Muscle of arm (tissue), 14 donors: ENCODE measurements at places on chromosomes 5 and 9. TPM values are rescaled to one million over a fixed set of nuclear protein-coding genes. Genes with fewer than 3 reads are reported as not detected.

DNA sequence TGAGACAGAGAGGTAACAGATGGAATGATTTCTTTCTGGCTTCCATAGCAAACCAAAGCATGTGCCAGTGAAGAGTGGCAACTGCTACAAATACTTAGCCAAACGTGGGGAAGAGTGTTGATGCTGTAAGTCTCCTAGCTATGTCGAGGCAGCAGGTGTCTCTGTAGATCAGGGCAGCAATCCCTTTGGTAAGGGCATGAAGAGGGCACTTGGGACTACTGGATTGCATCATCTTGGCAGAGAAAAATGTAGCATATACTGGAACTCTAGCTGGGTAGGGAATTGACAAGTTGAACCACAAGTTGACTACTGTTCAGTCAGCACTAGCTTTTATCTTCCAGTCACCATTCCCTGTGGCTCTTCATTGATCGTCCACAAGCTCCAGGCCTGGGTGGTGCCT, 75.8 kb downstream of the GHR start:
- DNase-seq: no peak

GRCh38 chr9:70411121-70411929, 3.1 kb downstream of the KLF9 start:
- DNase-seq: no peak

- DNase-seq: no peak
Observed at GRCh38 chr9:98199388-98200033, 7.1 kb upstream of the CORO2A start.

The CDH9 gene
- polyA plus RNA-seq: not detected

The KCNMB1 gene
- 0.45 TPM for polyA plus RNA-seq

The RASGRF2 gene
- 1.2 TPM for polyA plus RNA-seq

GRCh38 chr9:4313144-4313543, 13.3 kb upstream of the GLIS3 start:
- DNase-seq: no peak

DNA sequence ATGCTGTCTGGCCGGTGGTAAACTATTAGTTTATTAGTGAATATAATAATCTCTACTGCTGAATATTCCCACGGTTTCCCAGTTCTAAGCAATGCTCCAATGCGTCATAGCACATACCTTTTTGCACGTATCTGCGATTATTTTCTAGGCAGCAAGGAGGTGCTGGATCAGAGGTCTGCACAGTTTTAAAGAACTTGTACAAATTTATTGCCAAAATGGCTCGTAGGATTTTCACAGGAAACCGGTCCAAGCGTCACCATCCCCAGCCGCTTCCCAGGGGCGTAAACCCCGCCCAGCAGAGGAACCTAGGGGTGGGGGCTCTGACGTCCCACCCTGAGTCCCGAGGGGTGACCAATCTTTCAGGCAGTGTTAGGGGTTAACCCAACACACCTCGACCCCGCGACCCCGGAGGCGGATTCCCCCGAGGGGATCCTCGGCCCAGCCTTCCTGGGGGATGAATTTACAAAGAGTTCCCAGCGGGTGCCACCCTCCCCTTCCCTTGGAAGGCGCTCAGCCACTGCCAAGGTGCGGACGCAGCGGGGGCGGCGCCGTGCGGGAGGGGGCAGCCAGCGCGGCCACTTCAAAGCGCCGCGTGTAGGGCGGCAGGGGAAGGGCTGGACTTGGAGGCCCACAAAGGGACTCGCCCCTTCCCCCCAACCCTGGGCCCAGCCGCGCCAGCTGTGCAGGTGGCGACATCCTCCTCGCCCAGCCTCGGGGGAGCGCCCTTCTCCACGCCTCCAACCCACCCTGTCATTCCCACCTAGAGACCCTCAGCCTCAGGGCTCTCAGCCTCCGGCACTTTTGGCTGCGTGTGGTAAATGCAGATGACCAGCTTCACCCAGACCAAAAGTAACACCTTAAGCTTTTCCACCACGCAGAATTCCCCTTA, 43.5 kb upstream of the TCF7 start:
- DNase-seq: no peak

- DNase-seq: no peak
Observed at GRCh38 chr5:177984584-177985206, 11.3 kb downstream of the PROP1 start.

DNA sequence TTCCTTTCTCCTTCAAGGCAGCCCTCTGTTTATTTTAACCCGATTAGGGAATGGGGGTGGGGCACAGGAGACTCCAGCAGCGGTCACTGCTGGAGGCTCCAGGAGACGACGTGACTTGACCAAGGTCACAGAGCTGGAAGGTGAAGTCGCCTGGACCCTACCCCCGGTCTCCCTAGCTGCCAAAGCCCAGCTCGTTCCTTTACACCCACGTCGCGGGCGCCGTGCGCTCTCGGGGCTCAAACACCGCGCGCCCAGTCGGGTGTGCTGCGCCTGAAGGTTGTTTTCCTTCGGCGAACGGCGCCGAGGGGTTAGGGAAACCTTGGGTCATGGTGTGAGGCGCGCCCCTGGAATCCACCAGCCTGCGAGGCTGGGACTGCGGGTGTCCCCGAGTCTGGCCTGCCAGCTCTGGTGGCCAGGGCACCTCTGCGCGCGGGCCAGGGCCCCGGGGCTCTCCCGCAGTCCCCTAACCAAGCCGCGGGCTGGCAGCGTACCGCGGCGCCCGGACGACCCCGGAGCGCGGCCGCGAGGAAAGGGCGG, 747 bp upstream of the UNC5A start:
- no peak for DNase-seq

GRCh38 chr5:172525996-172526360, 71.7 kb upstream of the SH3PXD2B start:
- DNase-seq: no peak

The CDC42SE2 gene
- 26.0 TPM for polyA plus RNA-seq

- no peak for DNase-seq
Observed at GRCh38 chr5:140925806-140926442, at the start of gene PCDHAC1. PCDHAC1 (plus strand) TSS chr5:140926299; CDS start chr5:140926893, 594 bp downstream.

The SCGB3A2 gene
- polyA plus RNA-seq: not detected

DNA sequence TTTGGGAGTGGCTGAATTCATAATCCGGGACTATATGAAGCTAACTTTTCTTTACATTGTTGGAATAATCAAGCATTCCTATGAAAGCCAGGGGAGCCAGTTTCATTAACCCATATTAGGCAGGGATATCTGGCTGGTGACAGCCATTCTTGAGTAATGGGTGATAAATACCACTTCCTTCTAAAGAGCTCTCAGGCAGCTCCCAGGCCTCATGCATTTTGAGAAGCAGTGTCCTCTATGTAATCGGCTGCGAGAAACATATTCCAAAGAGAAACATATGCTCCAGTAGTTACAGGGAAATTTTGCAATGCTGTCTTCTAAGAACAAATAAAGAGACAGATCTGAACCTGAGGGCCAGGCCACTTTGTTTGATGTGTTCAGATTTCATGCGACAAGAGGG, 83.1 kb downstream of the MSX2 start:
- DNase-seq: no peak

The CBY3 gene
- polyA plus RNA-seq: not detected

GRCh38 chr5:15966651-15967050, 212.9 kb downstream of the MARCHF11 start:
- DNase-seq: no peak

The NIPAL4 gene
- 0.14 TPM for polyA plus RNA-seq

DNA sequence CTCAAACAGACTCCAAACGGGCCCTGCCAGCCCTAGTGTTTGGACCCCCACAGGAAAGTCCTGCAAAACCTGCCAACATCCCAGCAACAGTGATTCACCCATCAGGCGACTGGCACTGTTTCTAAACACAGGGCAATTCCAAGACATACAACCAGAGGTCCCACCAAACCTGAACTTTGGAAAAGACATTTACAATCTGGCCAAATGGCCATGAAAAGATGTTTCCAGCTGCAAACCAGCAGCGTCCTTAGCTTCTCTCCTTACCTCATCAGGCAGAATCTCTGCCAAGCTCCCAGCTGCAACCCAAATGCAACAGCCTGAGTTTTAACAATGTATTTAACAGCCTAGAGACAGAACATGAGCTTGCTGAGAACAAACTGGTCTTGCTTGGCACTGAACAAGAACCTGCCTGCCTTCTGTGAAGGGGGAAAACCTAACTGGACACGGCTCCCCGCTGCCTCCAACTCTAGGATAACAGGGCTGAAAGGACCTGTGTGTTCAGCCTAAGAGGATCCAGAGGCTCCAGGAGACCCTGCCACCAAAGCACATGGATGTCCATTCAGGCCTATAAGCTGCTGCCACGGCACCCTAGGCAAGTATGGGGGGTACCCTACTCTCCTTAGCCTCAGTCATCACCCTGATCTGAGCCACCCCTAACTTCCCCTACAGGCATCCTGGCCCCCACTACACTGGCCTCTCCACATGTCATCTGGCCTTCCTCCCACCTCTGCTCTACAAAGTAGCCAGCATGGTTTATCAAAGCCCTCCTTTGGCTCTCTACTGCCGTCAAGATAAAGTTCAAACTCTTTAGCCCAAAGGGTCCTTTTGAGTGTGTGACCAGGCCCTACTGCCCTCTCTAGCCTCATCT, 5.6 kb downstream of the P4HA2 start:
- peak; percentile 95 for DNase-seq

The RANBP3L gene
- polyA plus RNA-seq: 0.47 TPM

- DNase-seq: no peak
Observed at GRCh38 chr5:132302413-132302812, 8.2 kb downstream of the SLC22A4 start.

The DNAJC18 gene
- 27.5 TPM for polyA plus RNA-seq

DNA sequence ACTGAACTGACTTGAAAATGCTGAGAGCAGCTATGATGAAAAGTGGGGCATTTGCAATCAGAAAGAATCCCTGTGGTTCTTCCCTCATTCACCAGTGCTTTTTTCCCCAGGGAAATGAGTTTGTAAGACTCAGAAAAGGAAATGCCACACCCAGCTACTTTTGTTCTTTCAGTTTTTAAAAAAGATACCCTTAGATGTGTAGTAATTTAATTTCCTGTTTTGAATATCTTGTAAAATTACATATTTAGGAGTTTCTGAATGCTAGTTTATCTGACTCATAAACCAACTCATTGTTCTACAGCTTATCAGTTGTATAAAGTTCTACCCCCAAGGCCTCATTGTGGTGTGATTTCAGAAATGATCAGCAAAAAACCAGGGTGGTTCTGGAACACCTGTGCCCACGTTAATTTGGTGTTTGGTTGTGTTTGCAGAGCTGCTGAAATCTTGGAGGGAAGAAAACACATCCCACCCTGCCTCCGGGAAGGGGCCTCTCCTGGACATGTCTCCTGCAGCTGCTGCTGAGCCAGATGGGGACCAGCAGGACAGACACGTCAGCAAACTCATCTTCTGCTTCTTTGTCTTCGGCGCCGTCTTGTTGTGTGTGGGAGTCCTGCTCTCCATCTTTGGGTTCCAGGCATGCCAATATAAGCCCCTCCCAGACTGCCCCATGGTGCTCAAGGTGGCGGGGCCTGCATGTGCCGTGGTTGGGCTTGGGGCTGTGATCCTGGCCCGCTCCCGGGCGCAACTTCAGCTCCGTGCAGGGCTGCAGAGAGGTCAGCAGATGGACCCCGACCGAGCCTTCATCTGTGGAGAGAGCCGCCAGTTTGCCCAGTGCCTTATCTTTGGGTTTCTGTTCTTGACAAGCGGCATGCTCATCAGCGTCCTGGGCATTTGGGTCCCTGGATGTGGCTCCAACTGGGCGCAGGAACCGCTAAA, 2.8 kb downstream of the TMEM171 start:
- no peak for DNase-seq

DNA sequence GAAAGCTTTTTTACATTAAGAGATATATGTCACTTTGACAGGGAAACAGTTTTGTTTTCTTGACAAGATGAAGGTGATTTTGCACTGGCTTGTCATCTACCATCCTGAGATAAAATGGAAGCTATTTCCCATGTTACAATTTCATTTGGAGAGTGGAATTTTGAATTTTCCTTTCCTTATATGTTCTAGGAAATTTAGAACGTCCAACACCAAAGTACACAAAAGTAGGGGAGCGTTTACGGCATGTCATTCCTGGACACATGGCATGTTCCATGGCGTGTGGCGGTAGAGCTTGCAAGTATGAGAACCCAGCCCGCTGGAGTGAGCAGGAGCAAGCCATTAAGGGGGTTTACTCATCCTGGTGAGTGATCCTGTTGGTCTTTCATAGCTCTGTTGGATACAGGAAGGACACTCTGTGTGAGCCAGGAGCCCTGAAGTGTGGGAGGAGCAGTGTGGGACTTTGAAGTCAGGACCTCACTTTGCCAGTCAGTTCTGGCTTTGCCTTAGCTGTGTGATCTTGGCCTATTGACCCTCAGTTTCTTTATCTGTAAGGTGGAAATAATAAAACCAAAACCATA, 887 bp downstream of the PTPDC1 start:
- no peak for DNase-seq

- no peak for DNase-seq
Observed at GRCh38 chr5:153158608-153159007, 331.9 kb upstream of the GRIA1 start.

The ADAMTS16 gene
- 6.5 TPM for polyA plus RNA-seq

GRCh38 chr9:114981063-114981462, 50.7 kb upstream of the TNFSF8 start:
- DNase-seq: no peak

GRCh38 chr9:8337834-8338766, 538.5 kb upstream of the DMAC1 start:
- peak; percentile 71 for DNase-seq

The DCTN3 gene
- polyA plus RNA-seq: 66.5 TPM

The WDR38 gene
- polyA plus RNA-seq: not detected

DNA sequence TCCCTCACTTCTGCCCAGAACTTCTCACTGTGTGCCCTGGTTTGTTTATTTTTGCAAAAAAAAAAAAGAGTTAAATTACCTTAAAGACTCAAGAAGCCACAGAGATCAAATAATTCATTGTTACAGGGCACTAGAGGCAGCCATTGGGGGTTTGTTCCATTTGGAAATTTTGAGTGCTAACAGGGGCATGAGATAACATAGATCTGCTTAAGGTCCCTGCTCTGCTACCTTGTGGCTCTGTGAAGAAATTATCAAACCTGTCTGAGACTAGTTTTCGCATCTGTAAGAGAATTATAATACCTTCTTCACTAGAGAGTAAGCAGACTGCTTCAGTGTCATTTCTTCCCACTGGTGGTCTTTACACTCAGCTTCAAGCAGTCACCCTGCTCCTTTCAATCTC, 394 bp downstream of the TLR4 start:
- no peak for DNase-seq

DNA sequence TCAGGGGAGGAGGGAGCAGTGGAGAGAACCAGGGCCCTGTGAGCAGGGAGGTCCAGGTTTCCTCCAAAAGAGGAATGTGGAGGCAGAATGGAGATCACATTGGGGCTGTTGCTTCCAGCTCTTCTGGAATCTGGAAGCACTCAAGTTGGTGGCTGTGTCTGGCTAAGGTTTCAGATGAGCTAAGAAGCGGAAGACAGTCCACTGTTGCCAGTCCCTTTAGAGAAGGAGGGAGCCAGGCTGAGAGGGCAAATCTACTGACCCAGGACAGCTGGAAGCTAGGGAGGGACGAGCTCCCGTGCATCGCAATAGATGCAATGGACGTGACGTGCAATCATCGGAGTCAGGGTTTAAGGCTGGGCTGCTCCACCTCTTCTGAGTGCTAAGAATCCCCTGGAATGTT, 71.2 kb downstream of the TENT4A start:
- DNase-seq: no peak

The ZNF883 gene
- not detected for polyA plus RNA-seq
